ENCODE measurements at places on chromosomes 2 and 18.

DNA sequence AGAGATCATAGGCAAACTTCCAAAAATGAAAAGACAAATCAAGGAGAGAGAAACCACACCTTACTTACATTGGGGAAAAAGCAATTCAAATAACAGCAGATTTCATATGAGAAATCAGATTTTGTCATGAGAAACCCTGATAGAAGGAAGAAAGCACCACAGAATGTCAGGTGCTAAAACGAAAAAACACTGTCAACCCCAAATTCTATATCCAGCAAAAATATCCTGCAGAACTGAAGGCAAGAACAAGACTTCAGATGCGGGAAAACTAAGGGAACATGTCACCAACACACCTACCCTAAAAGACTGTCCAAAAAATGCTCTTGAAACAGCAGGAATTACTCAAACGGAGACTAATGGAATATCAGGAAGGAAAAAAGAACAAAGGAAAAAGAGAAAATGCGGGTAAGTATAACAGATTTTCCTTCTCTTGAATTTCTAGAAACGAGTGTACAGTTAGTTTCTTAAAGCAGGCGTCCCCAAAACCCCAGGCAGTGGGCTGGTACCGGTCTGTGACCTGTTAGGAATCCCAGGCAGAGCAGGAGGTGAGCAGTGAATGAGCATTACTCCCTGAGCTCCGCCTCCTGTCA is 7.3 kb upstream of the ID2 start:
- no peak for DNase-seq

- DNase-seq, result no peak
These were observed 1044.4 kb upstream of the CNTNAP5 start for GRCh38 chr2:122980671-122981070.

- no peak for DNase-seq
These were observed 1.5 kb upstream of the MPPE1 start for GRCh38 chr18:11909591-11910026.

GRCh38 chr2:238941262-238941792 is 93.4 kb downstream of the TWIST2 start:
- DNase-seq, result no peak

GRCh38 chr2:217444932-217445331 is 557.9 kb downstream of the TNS1 start:
- no peak for DNase-seq

All from activated CD4-positive, CD25-positive, alpha-beta regulatory T cell (primary cell).